ENCODE measurements at places on chromosomes 3 and 15. TPM values are rescaled to one million over a fixed set of nuclear protein-coding genes. Genes with fewer than 3 reads are reported as not detected.

Gene DOCK3
- total RNA-seq = 1.1 TPM

DNA sequence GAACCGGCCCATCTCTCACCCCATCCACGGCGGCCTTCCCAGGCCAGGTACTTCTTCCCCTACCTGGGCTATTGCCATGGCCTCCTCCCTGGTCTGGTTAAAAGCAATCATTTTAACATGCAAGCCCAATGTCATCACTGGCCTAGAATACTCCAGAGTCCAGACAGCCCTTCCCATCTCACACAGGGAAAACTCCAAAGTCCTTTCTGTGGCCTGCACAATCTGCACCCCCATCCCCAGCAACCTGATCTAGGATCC, 45.8 kb upstream of the SLCO2A1 start:
- DNase-seq = no peak
- H3K36me3 ChIP-seq = no peaks in the 10 kb centered on the region
- H3K27me3 ChIP-seq = no peaks in the 10 kb centered on the region

Gene HTR3E
- not detected for total RNA-seq

- H3K27me3 ChIP-seq = no peaks in the 10 kb centered on the region
- H3K4me3 ChIP-seq = no peak overlapping the region
- no peak for DNase-seq
- no peaks in the 10 kb centered on the region for H3K4me1 ChIP-seq
- H3K27ac ChIP-seq = no peak overlapping the region
Observed at GRCh38 chr3:19488939-19489338, 340.6 kb downstream of the KCNH8 start.

DNA sequence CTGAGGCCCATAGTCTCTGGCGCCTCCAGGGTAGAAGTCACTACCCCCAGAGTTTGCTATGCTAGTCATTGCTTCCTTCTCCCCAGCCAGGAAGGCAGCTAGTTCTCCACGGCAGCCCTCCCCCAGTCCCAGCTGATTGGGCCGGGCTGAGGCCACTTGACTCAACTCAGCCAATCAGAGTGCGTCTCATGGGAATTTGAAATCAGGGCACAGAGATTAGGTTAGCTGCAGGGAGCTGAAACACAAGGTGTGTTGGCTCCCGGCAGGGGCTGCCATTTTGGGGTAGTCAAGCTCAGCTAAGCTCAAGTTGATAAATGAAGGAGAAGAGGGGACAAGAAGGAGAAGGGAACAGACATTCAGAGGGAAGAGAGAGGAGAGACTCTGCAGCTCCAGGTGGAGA, 32.8 kb downstream of the LINGO1 start:
- H3K4me1 ChIP-seq = no peaks in the 10 kb centered on the region
- no peak overlapping the region for H3K4me3 ChIP-seq
- no peak overlapping the region for H3K27ac ChIP-seq
- H3K36me3 ChIP-seq = no peaks in the 10 kb centered on the region
- DNase-seq = no peak

DNA sequence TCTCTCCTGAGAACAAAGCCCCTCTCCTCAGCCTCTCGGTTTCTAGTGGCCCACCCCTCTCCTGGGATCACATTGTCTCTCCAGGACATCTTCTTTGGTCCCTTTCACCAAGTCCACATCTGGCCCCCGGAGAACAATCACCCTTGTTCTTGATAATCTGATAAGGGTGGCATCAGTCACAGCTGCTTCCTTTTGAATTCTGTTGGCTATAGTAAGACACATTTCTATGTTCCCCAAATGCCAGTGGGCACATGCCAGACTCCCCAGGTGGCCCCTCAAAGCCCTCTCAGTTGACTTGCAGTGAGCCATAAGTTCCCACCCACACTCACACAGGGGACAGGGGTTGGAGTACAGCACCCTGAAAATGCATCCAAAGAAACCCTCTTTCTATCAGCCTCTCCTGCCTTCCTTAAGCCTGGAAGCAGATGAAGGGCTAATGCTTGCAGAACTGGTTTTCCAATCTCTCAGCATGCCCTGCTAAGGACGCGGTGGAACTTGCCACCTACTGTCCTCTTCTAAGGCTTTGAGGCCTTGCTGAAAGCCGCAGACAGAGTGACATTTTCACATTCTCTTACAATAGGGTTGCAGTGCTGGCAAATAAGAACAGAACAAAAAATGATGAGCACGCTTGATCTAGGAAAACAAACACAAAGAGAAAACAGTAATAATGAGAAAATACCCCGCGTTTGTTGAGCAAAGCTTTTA, 101.3 kb upstream of the SLCO3A1 start:
- H3K27me3 ChIP-seq = no peaks in the 10 kb centered on the region
- DNase-seq = no peak
- H3K4me1 ChIP-seq = no peaks in the 10 kb centered on the region
- H3K36me3 ChIP-seq = no peaks in the 10 kb centered on the region
- no peak overlapping the region for H3K4me3 ChIP-seq
- no peak overlapping the region for H3K27ac ChIP-seq
